Stimulated activated CD8-positive, alpha-beta memory T cell treated with anti-CD3 and anti-CD28 coated beads, Interleukin-15, amount 100 ng/mL, for 1 hour (primary cell): ENCODE measurements at places on chromosomes 6 and 20.

- peak; percentile 23 for DNase-seq
Measured at GRCh38 chr6:13273931-13274706, 54.2 kb downstream of the TBC1D7 start.

DNA sequence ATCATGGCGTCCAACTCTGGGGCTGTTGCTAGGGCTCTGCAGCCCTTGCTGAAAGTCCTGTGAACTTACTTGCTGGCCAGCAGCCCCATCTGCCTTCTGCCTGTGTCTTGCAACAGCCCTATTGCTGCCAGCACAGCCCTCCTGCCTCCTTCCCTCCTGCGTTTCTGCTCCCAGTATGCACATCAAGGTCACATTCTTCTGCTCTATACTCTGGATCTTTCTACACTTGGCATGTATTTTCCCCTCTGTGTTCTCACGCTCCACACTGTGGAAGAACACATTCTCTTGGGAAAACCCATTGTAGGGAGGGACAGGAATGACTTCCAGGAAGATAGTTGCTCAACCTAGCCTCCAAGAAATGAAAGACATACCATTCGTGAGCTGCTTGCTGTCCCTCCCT lies 80.9 kb upstream of the PHACTR2 start:
- no peak for DNase-seq

GRCh38 chr6:27836141-27836782 lies 75.9 kb downstream of the OR2B2 start:
- no peak for DNase-seq

DNA sequence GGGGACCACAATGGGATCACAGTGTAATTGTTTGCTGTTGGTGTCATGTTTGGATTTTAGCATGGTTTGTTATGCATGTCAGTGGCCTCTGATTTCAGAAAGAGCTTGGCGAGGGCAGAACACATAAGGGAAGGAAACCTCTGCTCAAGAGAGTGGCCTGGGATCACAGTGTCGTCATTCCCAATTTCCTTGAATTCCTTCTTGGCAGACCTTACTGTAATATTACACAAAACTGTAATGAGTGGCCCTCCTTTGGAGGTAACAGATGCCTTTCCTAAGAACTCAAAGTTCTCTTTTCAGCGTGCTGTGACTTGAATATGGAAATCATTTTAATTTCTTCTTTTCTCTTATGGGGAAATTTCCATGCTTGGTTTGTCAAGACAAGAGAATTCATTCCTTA lies 46.9 kb downstream of the JAG1 start:
- DNase-seq = no peak

GRCh38 chr20:54110457-54110856 lies 40.1 kb upstream of the BCAS1 start:
- DNase-seq = no peak
